ENCODE measurements at places on chromosomes 1 and 21.
A peak's percentile ranks its signal among the peaks of the same experiment; 100 is the strongest.

- no peak for DNase-seq
These were observed 1044.4 kb downstream of the PLA2G4A start for GRCh38 chr1:187873126-187873525.

- no peak for DNase-seq
These were observed 57.9 kb upstream of the HMGB4 start for GRCh38 chr1:33805988-33806387.

DNA sequence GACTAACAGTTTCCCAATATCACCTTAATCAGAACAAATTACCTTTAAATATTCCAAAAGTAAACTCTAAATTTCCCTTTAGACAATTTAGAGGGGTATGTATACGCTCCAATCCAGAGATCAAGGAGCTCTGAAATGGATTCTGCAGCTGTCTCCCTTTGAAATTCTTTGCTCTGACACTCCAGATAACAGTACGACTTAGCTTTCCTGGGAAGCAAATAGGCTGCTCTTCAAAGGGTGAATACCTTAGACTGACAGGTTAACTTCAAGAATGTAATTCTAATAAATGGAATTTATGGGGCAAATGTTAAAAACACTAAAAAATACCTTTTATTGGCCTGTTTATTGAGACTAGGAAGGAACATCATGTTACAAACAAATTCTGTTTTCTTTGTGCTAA lies 357.2 kb downstream of the USP25 start:
- DNase-seq: no peak

- DNase-seq: no peak
These were observed 18.3 kb upstream of the MUL1 start for GRCh38 chr1:20526267-20526666.

DNA sequence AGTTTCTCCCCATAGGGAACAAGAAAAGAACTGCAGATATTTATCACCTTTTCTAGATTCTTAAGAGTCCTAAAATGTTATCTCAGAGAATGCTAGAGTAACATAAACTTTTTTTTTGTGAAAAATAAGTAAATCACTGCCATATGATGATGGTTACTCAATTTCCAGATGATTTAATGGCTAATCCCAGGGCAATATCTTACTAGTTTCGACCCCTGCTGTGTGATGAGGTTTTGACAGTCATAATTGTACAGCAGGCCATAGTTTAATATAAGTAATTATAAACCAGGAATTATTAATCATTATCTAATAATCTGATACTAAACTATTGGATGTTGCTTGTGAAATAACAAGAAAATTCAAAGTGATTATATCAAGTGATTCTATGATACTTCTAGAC lies 210.6 kb downstream of the HLX start:
- DNase-seq: no peak

DNA sequence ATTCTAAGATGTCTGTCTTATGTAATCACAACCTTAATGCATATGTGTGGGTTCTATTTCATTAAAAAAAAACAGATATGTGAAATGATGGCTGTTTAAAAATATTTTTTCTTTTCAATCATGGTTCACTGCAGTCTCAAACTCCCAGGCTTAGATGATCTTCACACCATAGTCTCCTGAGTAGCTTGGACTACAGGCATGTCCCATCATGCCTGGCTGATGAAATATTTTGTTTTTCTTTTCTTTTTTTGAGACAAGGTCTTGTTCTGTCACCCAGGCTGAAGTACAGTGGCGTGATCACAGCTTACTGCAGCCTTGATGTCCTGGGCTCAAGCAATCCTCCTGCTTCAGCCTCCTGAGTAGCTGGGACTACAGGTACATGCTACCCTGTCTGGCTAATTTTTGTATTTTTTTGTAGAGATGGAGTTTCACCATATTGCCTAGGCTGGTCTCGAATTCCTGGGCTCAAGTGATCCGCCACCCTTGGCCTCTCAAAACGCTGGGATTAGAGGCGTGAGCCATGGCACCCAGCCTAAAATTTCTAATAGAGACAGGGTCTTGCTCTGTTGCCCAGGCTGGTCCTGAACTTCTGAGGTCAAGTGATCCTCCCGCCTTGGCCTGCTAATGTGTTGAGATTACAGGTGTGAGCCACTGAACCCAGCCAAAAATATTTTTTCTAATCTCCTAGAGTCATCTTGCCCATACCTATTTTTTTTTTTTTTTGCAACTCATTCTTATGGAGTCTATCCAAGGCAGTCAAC lies 67.6 kb downstream of the GIPC2 start:
- no peak for DNase-seq

DNA sequence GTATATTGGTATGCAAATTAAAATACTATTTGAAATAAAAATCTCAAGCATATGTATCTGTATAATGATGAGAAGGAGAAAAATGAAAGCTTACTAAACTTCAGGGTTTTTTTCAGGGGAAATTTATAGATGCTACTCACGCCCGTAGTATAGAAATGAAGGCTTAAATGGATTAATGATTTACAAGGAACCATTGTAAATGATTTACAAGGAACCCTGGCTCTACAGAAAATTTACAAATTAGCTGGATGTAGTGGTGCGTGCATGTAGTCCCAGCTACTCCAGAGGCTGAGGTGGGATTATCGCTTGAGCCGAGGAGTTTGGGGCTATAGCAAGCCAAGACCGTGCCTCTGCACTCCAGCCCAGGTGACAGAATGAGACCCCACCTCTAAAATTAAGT lies 150.5 kb downstream of the PCBP3 start:
- peak; percentile 63 for DNase-seq

DNA sequence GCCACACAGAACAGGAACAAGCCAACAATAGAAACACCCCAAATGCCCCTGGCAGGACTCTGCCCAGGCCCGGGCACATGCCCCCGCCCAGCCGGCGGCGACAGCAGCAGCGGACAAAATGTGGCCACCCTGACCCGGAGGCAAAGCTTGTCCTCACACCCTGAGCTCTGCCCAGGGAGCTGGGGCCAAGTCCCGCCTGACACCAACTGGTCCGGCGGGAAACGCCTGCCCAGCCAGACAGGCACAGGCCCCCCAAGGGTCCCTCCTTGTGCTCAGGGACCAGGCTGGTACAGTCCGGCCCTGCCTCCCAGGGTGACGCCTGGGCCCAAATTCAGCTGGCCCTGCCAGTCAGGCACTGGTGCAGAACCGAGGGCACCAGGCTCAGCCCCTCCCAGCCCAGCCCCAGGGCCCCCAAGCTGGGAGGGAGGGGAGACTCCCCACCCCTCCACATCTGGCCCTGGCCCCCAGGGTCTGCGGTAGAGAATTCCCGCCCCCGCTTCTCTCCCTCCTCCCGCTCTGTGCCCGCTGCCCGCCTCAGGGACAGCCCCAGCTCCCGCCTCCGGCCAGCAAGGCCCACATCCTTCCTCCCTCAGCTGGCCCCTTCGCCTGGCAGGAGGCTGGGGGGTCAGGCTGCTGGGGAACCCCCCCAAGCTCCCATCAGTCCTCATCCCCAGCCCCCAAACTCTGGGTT lies 2.0 kb downstream of the AHDC1 start:
- no peak for DNase-seq

- DNase-seq: no peak
These were observed 17.4 kb upstream of the DDOST start for GRCh38 chr1:20678599-20678998.

DNA sequence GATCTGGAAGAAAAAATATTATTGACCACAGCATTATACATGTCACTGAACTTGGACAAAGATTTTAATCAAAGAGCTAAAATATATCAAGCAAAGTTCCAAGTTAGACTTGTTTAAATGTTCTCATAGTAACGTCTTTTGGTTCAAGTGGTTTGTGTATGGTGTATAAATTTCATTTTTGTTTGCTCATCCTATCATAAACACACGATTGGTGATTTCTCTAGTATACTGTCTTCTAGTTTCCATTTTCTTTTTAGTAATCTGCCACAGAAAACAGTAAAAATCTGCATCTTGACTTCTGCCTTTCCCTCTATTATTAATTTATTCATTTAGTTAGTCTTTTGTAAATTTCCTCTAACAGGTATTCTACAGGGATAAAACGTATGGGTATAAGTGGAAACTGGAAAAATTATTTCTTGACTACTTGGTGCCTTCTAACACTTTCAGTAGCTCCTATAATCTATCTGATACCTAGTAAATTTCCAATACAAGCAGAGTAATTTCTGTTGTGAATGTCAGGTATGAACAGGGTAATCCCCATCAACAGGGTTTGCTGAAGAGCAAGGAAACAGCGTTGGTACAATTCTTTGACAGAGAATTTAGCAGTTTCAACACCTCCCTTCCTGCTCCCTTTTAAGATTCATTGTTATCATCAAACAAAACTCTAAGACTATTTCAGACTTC lies 268.0 kb downstream of the PTPRC start:
- no peak for DNase-seq

DNA sequence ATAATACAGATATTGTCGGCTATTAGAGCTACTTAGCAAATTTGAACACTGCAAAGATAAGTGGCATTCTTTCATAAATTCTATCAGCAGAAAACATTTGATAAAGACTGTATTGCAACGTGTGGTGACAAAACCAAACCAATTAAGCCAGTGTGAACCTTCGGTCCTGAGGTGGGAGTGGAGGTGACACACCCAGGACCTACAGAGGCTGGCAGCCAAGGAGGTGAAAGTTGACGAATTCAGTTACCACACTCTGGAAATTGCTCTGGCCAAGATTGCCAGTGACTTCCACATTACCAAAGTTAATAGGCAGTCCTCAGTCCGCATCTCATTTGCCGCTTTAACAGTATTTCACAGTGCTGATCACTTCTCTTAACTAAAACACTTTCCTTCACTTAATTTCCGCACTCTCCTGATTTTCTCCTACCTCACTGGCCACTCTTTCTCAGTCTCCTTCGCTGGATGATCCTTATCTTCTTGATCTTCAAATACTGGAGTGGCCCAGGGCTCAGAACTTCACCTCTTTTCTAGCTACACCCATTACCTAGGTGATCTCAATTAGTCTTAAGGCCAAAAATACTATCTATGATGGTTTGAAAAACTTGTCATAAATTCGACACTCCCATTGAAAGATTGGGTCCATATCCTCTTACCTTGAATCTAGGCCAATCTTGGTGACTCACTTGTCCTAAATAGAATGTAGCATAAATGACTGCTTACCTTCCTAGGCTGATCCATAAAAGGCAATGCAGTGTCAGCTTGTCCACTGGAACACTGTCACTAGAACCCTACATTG lies 5.1 kb upstream of the CDC42BPA start:
- no peak for DNase-seq

DNA sequence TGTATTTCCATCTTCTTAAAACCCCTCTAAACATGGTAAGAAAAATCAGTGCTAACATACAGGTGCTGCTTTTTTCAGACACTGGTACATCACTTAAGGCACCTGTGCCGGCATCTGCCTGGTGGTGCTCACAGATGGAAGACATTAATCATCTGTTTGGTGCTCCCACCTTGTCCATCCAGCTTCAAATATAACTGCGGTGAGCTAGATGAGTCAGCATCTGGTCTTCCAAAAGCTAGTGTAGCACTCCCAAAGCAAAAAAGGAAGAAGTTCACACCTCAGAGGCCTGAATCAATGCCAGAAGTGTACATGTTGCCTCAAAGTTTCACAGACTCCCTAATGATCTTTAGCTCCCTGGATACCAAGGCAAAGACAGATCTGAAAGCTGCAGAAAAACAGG lies 44.4 kb downstream of the TM2D1 start:
- no peak for DNase-seq

GRCh38 chr1:112144733-112145426 lies 155.4 kb upstream of the KCND3 start:
- DNase-seq: no peak

DNA sequence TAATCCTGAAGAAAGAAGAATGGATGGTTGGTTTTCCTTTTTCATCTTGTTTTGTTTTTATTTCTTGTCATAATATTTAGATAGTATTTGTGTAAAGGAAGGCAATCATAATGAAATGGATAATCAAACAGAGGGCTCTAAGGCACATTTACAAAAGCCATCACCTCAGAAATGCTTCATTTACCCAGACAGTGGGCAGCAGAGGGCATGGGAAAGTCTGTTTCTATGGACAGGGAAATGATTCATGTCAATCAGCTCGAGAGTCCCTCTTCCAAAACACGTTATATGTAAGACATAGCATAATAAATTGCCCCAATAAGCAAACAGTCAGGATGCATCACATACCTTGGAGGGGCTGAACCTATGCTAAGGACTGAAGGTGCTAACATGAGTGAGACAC lies 426.1 kb downstream of the PLPP3 start:
- DNase-seq: no peak

DNA sequence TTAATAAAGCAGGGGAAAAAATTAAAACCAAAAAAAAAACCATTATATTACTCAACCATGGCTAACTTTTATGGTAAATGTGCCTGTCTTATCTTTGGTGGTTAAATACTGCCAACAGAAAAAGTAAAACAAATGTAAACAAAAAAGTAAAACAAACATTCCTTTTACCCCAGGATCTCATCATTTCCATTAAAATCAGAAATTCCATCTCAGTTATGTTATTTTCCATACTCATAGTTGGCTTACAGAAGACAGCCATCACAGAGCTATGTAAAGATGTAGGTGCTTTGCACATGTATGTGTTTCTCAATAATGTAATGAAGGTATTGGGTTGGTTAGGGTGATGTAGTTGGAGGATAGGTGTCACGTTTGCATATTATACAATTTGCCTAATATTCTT lies 185.0 kb downstream of the KCNK2 start:
- DNase-seq: no peak

- no peak for DNase-seq
These were observed 4.1 kb upstream of the IRF2BP2 start for GRCh38 chr1:234614081-234614489.

DNA sequence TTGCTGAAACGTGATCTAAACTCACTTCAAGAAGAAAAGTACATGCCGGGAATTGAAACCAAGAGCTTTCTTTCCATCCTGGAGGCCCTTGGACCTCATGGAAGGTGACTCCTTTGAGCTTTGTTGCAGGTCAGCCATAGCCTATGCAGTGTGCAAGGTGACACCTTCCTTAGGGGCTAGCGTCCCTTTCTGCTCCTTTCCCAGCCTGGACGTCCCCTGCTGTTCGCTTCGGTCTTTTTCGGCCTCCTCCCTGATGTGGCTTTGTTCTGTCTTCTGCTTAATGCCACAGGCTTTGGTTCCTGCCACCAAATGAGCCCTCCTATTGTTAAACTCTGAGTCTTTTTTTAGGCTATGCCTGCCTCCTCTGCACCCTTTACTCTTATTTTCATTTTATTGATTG lies 308.8 kb downstream of the BRINP2 start:
- DNase-seq: no peak

DNA sequence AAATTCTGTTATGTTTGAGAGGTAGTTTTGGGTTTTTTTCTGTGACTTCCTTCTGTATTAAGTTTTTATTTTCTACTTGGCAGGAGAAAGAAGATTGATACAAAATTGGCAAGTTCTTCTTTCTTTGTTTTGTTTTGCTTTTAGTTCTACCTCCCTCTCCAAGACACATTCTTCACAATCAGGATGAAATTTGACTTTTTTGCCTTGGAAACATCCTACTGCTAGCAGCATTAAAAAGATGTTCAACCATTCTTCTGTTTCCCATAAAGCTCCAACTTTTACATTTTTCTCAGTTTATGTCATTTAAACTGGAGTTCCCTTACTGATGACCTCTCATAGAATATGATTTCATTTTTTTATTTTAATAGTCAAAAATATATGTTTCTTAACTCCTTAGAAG lies 234.8 kb downstream of the NCAM2 start:
- DNase-seq: no peak

- DNase-seq: no peak
These were observed 5.1 kb upstream of the VWA1 start for GRCh38 chr1:1430114-1430982.
